ENCODE measurements at places on chromosomes 5 and 9.
A peak's percentile ranks its signal among the peaks of the same experiment; 100 is the strongest.

DNA sequence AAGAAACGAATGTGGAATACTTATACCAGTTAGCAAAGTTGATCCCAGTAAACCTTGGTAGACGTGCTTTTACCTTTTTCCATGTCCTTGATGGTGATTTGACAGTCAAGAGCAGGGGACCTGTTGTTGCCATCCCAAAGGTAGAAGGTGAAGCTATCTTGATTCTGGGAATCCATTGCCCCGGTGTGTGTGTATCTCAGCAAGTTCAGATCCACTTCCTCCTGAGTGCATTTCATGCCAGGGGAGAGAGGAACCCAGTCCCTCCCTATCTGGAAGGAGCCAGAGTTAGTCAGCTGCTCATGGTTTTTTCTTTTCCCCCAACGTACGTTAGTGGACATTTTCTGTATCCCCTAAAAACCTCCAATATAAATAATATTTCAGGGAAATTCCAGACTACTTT is 66.3 kb upstream of the CER1 start:
- DNase-seq = no peak

DNA sequence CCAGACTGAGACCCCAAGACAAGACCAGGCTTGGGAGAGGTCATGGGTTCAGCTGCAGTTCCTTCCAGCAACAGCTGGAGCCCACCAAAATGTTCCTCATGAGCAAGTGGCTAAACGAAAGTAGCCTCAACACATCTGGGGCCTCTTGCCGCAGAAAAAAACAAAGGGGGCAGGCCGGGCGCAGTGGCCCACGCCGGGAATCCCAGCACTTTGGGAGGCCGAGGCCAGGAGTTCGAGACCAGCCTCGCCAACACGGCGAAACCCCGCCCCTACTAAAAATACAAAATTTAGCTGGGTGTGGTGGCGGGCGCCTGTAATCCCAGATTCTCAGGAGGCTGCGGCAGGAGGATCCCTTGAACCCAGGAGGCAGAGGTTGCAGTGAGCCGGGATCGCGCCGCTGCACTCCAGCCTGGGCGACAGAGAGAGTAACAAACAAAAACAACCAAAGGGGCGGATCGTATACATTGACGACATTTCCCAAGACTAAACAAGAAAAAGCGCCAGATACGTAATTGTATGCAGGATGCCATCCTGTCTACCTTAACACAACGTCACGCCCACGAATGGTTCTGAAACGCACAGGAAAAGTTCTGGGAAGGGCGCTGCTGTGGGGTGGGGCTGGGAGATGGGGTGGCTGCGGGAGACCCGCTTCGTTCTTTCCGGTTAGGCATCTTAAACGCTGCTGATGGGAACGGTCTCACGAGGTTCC is 1.7 kb downstream of the INPP5E start:
- no peak for DNase-seq

GRCh38 chr9:7300484-7300883 is 499.1 kb downstream of the DMAC1 start:
- DNase-seq = no peak

DNA sequence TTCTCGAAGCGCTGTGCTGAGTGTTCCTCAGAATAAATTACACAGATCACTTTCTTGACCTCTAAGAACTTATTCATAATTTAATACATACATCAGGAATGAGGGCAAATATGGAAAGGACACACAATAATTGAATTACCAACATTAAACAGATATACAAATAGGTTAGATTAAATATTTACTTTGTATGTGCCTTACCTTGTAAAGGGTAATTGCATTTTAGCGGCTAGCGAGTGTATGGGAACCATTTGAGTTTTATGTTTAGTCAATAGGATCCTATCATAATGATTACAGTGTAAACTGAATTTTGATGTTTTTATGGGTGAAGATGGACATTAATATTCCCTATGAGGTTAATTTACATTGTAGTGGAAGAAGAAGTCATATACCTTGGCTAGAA is 1187.1 kb upstream of the WWC1 start:
- no peak for DNase-seq

- DNase-seq = peak; percentile 56
Observed at GRCh38 chr5:80083101-80083890, 48.1 kb downstream of the THBS4 start.

- DNase-seq = peak; percentile 52
Observed at GRCh38 chr5:150523472-150524350, 15.8 kb downstream of the NDST1 start.

- no peak for DNase-seq
Observed at GRCh38 chr5:64767959-64768357, 533 bp downstream of the SREK1IP1 start.

- DNase-seq = no peak
Observed at GRCh38 chr5:175469916-175470315, 8.4 kb upstream of the SFXN1 start.

- no peak for DNase-seq
Observed at GRCh38 chr5:149381986-149382338, 2.9 kb upstream of the IL17B start.

DNA sequence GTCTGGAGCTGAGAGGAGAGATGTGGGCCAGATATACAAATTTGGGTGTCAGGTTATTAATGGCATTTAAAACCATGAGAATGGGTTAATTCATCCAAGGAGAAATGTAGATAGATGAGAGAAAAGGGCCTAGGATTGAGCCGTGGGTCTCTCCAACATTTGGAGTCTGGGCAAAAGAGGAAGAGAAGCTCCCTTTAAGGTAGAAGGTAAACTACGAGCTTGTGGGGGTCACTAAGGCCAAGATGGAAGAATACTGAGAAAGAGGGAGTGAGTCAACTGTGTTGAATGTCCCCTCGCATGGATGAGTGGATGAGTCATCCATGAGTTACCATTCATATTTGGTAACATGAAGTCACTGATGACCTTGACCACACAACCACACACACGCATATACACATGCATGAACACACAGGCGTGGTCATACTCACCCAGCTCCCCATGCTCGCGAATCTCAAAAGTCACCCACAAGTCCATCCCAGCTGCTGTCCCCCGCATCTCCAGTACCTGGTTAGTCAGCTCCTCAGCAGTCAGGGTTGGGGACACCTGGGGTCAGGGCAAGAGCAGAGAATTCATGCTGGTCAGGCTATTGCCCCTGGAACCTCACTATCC is 6.8 kb upstream of the FCHSD1 start:
- DNase-seq = peak; percentile 56

DNA sequence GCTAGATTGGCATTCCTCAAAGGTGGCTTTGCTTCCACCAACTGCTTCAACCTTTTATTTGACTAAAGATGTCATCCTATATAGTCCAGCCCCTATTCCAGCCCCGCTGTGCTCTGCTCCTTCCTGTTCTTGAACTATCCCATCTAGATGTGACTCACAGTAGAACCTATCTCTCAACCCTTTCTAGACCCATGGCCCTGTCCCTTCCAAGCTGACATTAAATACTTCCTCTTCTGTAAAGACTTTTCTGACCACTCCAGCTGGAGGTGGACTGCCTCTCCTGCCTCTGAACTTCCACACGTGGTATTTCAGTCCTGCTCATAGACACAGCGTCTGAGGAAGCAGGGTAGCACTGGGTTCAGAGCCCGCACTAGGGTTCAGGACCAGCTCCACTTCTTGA is 32.4 kb downstream of the OSTF1 start:
- no peak for DNase-seq

- DNase-seq = no peak
Observed at GRCh38 chr5:138448481-138449398, 9.9 kb downstream of the REEP2 start.

DNA sequence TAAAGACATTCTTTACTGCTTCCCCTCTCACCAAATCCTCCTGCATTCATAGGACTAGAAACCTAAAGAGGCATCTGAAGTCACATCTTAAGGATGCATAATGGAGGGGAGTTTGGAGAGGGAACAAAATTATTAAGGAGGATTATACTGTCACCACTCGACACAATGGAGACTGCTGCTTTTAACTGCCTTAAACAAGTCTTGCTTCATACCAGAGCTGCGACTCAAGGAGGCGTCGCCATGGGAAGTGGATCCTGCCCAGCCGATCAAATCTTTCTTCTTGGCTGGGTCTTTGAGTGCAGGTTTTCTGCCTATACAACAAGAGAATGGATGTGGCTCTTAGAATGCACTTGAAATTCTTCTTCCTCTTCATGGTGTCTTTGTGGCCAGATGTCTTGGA is 66.7 kb upstream of the FOXE1 start:
- DNase-seq = no peak

- DNase-seq = no peak
Observed at GRCh38 chr9:84701801-84702200, 32.3 kb downstream of the NTRK2 start.

GRCh38 chr5:127418367-127418766 is 99.1 kb upstream of the PRRC1 start:
- DNase-seq = no peak

- DNase-seq = no peak
Observed at GRCh38 chr9:2255128-2255527, 240.0 kb downstream of the SMARCA2 start.

DNA sequence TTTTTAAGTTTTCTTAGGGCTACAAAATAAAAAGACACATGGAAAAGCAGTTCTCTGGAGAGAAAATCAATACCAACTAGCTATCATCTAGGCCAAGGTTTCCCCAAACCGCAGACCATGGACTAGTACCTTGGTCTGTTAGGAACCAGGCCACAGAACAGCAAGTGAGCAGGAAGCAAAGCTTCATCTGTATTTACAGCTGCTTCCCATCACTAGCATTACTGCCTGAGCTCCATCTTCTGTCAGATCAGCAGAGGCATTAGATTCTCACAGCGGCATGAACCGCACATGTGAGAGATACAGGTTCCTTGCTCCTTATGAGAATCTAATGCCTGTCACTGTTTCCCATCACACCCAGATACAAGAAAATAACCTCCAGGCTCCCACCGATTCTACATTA is 1907.6 kb upstream of the ACO1 start:
- no peak for DNase-seq

- DNase-seq = no peak
Observed at GRCh38 chr5:174520420-174521396, 203.7 kb upstream of the MSX2 start.

DNA sequence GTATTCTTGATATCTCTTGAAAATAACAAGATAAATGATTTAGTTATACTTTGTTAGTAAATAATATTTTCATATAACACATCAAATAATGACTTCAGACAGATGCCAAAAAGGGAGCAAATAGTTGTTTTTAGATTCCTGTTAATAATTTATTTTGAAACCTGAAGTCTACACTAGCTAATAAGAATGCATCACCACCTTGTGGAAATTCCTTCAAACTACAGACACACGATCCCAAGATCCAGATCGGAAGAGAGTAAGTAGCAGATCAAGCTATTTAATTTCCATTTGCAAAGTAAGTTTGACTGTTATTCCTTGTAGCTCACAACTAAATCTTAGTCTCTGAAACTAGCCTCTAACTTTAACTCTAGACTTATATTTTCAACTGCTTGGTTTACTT is 35.5 kb upstream of the ISL1 start:
- DNase-seq = no peak

- no peak for DNase-seq
Observed at GRCh38 chr9:123232332-123232731, 36.1 kb downstream of the STRBP start.

GRCh38 chr5:139646111-139646510 is 2.0 kb upstream of the CXXC5 start:
- no peak for DNase-seq

GRCh38 chr9:92887880-92888338 is 10.1 kb upstream of the ZNF484 start:
- DNase-seq = no peak

GRCh38 chr9:94860678-94861588 is 134.4 kb downstream of the AOPEP start:
- peak; percentile 82 for DNase-seq

GRCh38 chr5:136014049-136015002 is 14.5 kb upstream of the TGFBI start:
- no peak for DNase-seq

GRCh38 chr9:133935328-133936005 is 56.7 kb downstream of the VAV2 start:
- no peak for DNase-seq

DNA sequence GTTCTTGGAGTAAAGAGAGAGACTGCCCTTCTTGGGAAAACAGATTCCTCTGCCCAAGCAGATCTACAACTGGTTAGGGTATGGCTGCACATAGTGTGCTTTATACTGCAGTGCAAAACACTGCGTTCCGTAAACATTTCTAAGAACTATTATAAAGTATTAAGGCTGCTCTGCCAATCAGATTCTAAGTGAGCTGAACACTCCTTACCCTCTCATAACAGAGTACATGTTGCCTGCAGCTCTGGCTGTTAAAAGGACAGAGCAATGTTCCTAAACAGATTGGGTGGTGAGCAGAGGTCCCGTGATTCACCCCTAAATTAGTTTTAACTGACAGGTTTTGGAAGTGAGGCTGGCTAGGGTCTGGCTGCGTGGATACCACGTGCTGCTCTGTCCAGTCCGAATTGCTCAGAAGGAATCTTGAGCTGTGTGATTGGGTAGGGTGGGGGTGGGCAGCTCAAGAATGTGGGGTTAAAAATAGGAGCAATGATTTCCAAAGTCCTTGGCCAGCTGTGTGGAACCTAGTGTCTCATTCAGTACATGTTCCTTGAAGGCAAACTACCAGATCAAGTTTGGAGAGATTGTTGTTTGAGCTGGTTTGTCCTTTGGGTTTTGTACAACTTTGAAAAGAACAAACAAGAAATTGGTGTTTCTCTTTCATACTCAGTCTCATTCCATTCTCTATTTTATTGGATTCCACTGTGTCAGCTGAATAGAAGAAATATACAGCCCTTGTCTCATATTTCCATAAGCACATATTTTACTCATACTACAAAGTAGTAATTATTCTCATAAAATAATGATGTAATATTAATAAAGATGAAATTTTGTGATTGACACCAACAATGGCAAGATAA is 497.6 kb upstream of the CD180 start:
- no peak for DNase-seq

DNA sequence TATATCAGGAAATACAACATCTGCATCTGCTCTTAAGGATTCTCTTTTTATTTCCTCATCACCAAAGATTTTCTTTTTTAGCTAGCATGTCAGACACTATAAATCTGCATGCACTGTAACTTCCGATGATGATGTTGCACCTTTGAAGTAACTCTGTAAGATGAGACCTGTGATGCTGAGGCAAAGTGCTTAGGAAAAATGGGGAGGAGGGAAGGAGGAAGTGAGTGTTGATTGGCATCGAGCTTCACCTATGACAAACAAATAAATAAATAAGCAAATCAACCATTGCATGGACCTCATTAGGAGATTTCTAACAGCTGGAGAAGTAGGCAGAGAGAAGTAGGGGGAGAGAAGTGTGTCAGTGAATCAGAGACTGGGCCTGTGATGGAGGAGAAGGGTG is 52.6 kb downstream of the ENC1 start:
- DNase-seq = no peak

- DNase-seq = no peak
Observed at GRCh38 chr9:35162605-35163315, 951 bp downstream of the UNC13B start.

GRCh38 chr5:40626801-40627200 is 52.9 kb upstream of the PTGER4 start:
- DNase-seq = no peak

All from AG09319 (cell line).